ENCODE measurements at places on chromosomes 7 and 10.
A peak's percentile ranks its signal among the peaks of the same experiment; 100 is the strongest.

DNA sequence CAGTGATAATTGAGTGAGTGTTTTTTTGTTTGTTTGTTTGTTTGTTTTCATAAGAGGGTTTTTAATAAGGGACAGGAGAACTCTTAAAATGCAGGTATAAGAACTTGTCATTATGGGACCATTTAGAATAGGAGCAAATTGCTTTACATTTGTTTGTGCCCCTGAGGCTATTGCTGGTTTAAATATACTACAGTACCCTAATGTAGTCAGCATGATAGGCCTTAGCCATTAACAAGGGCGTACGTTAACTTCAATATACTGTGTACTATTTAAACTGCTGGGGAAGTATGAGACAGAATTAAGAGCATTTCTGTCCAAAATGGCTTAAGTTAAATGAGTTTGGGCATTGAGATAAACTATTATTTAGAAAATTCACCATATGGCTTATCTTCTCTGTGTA, 26.2 kb downstream of the PRKAR2B start:
- DNase-seq, result no peak

- DNase-seq, result no peak
These were observed 329.8 kb upstream of the MBL2 start for GRCh38 chr10:53102424-53102823.

DNA sequence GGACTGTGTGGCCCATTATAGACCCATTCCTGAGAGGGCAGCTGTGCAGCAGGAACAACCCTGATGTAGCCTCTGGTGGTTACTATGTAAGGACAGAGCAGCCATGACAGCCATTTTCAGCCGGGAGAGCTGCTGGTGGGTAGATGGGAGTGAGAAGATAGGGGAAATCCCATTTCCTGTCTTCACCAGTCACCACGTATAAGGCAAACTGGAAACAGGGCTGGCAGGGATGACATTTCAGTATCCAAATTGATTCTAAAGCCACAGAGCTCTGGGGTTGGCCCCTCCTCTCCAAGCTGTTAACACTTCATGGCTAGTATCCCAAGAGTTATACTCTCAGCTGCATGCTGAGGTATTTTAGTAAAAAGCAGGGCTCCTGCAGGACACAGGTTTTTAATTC, 15.2 kb upstream of the FZD1 start:
- DNase-seq, result peak; percentile 48

GRCh38 chr10:16724509-16724908, 92.7 kb downstream of the RSU1 start:
- no peak for DNase-seq

DNA sequence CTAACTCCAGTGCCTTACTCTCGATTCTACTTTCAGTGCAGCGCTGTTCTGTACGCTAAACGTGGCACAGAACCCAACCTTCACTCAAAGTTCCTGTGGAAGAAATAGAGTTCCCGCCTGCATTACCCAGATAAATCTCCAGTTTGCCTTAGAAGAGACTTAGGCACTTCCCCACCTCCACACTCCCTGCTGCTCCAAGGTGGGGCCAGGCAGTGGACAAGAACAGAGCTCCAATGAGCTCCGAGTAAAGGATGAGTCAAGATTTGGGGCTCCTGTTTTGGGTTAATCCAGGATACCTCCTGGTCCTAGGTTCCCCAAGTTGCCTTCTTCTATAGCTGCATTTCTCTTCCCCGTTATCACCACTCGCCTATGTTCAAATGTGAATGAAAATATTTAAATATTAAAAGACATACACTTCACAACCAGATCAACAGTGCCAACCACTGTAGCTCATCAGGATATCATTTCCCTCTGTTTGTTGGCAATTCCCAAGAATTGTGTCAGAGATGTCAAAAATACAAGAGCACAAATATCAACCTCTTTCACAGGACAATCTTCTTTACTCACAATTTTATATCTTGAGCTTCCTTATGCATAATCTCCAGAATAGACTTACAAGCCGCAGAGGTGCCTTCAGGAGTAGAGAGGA, 48.0 kb downstream of the MALSU1 start:
- DNase-seq, result no peak

- peak; percentile 45 for DNase-seq
These were observed 606.5 kb upstream of the PFKP start for GRCh38 chr10:2460812-2461211.

DNA sequence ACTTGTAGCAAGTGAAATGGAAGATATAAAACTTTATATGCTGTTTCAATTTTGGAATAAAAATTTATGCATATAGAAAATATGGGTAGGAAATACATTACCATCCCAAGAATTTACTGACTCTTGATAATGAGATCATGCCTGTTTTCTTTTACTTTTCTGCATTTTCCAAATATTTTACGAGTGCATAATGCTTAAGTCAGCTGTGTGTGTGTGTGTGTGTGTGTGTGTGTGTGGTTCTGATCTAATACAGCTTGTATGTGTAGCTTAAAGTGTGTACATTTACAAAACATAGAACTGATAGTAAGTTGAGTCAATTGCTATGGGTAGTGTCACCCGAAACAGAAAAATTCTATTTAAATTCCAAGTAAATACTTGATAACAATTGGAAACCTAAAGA, 315.9 kb upstream of the LRRN3 start:
- peak; percentile 71 for DNase-seq

DNA sequence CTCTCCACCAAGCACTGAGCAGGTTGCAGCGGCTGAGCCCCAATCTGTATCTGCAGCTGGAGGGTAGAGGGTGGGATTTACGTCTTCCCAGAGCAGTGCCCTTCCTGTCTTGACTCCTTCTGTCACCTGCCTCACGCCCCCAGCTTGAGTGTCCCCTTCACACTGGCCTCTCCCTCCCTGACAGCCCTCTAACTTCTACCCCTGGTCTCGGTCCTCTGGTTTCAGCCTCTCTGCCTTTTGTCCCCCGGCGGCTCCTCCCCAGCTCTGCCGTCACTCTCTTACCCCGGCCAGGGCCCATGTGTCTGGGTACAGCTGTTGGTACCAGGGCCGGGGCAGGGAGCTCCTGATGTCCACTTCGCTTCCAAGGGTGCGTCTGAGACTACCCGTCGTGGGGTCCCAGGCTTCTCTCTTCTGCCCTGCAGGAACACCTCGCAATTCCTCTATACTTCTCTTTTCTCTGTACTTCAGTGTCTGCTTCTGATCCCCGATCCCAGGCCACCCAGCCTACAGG, 654 bp downstream of the MUC3A start:
- no peak for DNase-seq

DNA sequence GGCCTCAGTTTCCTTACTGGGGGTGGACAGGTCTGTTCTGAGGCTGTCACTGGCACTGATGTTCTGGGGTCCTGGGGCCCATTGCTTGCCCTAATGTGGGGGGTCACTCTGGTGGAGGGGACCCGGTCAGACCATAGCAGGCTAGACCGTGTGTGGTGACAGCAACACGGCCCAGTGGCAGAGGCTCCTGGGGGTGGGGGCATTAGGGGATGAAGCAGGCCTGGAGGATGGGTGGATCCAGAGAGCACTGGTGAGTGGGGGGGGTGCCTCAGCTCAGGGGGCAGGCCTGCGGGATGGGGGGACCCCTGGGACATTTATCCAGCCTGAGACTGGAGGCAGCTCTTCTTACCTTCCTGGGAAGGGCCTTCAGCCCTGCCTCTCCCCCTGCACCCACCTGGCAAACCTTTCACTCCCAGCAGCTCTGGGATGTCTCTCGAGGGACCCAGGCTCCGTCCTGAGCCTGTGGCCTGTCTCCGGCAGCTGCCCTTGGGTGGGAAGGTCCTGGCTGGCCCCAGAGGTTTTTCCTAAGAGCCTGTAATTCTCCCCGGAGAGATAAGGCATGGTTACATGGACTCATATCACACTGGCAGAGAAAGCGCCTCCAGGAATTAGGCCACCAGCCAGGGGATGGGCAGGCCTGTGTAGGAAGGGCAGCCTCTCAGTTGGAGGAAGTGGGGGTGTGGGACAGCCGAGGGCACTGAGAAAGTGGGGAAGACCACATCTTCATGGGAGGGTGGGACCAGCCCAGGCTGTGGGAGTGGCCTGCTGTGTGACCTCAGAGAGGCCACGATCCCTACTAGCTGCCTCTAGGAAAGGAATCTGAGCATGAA, 147.7 kb downstream of the UBE2H start:
- DNase-seq, result no peak

DNA sequence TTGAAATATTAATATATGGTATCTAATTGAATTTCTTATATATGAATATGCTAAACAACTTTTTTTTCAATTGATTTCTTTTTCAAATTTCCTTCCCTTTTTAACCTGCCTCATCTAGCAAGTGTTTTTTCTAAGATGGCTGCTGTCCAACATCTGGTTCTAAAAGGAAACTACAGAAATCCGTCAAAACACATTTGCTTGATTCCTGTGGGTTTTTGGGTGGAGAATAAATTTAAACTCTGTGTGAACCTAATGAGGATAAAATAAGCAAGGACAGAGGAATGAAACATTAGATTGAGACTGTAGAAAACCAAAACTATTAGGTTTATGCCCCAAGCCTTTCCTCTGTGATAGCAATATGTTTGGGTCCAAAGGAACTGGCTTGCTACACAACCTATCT, 75.5 kb upstream of the STARD3NL start:
- DNase-seq, result peak; percentile 42

DNA sequence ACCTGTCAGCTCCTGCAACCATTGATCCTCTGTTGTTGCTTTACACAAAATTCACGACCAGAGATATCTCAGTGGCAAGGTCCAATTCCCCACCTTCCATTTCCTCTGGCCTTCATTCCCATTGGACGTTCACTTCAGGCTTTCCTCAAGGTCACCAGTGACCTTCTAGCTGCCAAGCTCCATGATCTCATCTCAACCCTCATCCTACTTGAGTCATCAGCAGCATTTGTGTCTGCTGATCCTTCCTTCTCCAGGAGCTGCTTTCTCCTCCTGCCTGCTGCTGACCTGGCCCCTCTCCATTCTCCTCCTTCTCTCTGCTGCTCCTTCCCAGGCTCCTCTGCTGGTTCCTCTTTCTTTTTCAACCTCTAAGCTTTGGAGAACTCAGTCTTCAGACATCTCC, 66.2 kb upstream of the C10orf90 start:
- no peak for DNase-seq

- DNase-seq, result no peak
These were observed 617.9 kb upstream of the GRM3 start for GRCh38 chr7:86025807-86026206.

DNA sequence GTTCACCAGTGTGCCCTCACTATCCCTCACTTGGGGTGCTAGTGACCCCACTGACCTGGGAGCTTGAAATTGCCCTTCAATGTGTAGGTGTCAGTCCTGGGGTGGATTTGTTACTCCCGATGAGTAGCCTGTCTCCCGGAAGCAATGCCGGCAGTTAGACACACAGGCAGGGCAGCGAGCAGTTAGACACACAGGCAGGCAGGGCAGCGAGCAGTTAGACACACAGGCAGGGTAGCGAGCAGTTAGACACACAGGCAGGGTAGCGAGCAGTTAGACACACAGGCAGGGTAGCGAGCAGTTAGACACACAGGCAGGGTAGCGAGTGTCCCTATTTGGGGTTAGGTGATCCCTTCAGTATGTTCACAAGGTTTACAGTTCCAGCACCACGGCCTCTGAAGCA, 44.0 kb downstream of the VWA2 start:
- DNase-seq, result no peak

GRCh38 chr10:9833942-9834341, 1183.7 kb upstream of the CELF2 start:
- no peak for DNase-seq

GRCh38 chr7:38171623-38172391, 6.2 kb upstream of the STARD3NL start:
- no peak for DNase-seq

- DNase-seq, result no peak
These were observed 16.3 kb upstream of the GLI3 start for GRCh38 chr7:42253316-42253715.

DNA sequence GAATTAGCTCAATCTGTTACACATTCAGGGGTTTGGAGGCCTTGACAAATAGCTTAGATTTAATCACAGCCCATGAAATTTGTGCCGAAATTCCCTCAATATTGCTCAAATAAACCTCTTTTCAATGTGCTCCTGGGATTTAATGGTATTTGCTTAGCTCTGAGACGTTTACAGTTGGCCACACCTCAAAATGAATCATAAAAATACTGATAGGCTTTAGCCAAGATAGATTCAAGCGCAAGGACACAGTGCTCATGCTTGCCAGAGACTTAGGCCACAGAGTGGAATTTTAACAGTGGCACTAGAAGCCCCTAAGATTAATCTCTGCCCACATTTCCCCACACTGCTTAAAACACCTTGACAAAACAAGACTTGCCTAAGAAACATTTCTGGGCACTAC, 2.3 kb upstream of the SEMA3C start:
- peak; percentile 13 for DNase-seq

GRCh38 chr7:91199601-91200000, 64.6 kb upstream of the FZD1 start:
- no peak for DNase-seq

DNA sequence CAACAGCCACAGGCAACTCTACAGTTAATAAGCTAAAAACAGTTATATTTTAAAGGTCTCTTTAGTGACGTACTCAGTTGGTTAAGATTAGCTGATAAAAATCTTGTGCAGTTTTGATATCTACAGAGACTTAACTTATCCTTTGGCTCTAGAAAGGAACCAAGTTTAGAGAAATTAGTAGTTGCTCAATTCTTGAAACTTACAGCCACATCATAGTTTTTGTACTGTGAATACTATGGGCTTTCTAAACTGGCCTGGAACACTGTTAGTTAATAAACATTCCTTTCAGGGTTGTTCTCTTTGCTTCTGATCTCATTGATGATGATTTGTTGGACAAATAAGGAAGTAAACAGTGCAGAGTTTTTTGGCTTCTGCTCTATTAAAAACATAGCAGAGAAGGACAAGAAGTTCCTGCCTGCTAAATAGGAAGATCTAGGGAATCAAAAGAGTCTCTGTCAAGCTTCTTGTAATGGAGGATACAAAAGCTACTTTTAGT, 73.1 kb downstream of the MKLN1 start:
- DNase-seq, result no peak

GRCh38 chr7:141246426-141246825, 172.6 kb downstream of the TMEM178B start:
- no peak for DNase-seq

DNA sequence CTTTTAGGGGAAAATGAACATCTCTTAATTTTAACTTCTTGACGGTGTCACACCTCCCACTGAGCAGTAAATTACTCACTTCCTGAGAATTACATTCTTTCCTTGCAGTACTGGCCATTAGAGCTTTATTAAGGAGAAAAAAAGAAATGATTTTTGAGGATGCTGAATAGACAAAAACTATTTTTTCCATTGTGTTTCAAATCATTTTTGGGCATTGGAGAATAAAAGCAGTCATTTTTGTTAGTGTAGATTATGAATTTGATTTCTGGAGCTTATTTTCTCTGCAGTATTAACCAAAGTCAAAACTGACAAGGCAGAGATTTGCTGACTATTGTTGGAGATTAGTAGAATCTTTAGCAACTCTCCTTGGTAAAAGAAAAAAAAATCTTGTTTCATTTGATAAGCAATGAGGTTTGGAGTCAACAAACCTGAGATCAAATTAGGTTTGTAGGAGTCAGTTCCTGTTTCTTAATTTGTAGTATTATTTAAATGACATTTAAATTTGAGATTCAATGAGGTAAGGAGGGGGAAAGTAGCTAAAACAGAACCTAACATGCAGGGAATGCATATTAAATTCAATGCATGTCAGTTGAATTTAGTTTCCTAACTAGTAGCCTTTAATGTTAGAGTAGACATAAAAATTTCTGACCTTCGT, 70.6 kb downstream of the AP3M1 start:
- peak; percentile 57 for DNase-seq

GRCh38 chr10:108014902-108015177, 850.3 kb upstream of the SORCS1 start:
- no peak for DNase-seq

GRCh38 chr7:36986948-36987724, 262.8 kb upstream of the AOAH start:
- peak; percentile 36 for DNase-seq
